Inflammatory macrophage treated with lipopolysaccharide for 1 hour (primary cell): ENCODE measurements at places on chromosomes 2 and 18.

- no peak for DNase-seq
Measured at GRCh38 chr2:24766609-24767008, 26.6 kb downstream of the PTRHD1 start.

DNA sequence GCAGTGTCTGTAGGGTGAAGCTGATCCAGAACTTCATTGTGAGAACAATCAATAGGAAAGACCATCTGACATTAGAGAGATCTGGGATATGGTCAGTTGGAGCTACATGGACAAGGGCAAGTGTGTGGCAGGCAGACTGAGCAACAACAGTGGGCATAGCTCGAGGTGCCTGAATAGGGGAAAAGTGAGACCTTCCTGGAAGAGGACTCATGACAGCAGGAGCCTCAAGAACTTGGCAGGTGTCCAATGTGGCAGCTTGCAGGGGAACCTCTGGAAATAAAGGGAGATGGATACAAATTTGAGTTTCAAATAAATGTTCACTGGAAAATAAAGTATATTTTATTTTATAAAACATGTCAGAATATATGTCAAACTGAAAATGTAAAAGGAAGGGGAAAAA is 117.9 kb downstream of the TANC1 start:
- DNase-seq = no peak

GRCh38 chr2:75896779-75897366 is 186.2 kb upstream of the GCFC2 start:
- DNase-seq = no peak

DNA sequence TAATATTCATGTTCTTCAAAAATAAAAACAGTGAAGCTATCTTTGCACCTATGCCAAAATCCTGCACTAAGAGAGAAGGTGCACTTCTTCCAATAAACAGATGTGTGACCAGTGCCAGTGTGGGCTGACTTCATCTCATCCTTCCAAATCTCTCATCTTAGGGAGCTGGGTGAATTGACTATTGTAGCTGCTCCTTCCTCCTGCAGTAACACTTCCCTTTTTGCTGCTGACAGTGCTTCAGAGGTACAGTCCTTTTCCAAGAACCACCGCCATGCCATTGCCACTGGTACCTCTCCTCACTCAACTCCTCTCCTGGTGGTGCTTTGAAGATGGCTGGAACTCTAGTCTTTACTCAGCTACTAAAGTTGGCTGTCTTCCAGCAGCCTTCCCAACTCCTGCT is 42.1 kb upstream of the ARHGAP25 start:
- peak; percentile 43 for DNase-seq

- peak; percentile 56 for DNase-seq
Measured at GRCh38 chr2:207951734-207952470, 73.4 kb downstream of the PLEKHM3 start.

DNA sequence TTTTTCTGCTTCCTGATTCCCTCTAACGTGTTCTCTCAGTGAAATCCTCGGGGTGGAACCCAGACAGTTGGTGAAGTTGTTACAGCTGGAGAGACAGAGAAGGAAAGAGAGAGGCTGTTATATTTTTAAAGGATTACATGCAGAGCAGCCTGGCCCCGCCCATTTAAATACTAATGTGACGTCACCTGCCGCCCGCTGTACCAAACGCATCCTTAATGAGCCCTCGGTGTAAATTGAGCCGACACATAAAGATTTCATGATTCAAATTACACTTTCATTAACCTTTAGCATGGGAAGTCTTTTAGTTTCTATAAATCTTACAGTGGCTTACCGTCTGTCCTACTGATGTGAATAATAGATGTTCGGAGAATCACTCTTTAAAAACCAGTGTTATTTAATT is 164.0 kb upstream of the SIX3 start:
- peak; percentile 17 for DNase-seq

- DNase-seq = peak; percentile 55
Measured at GRCh38 chr18:35143622-35144596, 96.9 kb upstream of the ZNF397 start.

DNA sequence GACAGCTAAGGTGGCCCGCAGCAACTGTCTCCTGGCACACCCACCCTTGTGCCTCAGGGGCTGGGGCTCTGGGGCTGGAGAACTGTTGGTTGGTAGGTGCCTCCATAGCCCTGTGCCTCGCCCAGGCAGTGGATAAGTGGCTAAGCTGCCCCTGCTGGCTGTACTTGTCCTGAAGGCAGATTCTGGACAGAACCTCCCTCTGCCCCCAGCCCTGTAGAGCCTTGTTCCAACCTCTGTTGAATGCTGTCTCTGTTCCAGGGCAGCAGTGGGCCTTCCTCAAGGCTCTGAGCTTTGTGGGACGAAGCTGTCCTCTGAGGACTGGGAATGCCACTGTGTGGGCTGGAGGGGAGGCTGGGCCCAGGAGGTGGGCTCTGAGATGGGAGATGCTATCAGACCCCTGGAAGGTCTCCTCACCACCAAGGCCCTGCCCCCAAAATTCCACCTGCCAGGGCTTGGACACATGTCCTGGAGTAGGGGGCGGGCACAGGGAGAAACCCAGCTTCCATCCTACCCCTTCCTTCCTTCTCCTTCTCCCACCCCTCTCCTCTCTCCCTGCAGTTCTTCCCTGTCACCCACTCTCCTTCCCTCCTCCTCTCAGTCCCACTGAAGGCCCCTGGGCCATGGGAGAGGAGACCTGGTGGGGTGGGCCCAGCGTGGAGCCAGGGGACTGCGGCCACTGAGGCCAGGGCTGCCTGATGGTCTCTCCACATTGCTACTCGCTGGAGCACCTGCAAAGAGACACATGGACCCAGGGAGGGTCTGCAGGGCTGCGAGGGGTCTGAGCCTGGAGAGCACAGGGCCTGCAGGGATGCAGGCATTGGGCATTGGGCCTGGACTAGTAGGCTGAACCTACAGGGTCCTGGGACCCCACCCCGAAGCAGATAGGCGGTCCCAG is 1.7 kb upstream of the PDCD1 start:
- DNase-seq = no peak

- no peak for DNase-seq
Measured at GRCh38 chr2:120764991-120765677, 29.5 kb downstream of the GLI2 start.

DNA sequence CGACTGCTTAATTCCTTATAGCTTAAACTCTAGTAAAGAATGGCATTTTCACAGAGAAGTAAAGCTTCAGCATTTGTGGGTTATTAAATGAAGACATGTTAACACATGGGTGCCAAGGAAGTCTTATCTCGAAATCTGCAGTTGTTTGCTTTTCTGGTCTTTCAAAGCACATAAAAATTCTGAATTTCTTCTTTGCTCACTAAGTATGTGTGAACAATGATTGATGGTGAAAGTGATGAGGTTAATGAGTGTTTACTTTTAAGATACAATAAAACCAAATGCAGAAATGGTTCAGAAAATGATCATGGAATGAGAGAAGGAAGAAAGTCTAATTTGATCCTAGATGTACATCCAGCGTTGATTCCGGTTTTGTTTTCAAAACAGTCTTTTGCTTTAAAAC is 234.6 kb upstream of the RAB12 start:
- DNase-seq = no peak

- no peak for DNase-seq
Measured at GRCh38 chr2:239846789-239847676, 178.1 kb downstream of the NDUFA10 start.

- DNase-seq = no peak
Measured at GRCh38 chr2:33494155-33494779, 17.8 kb downstream of the RASGRP3 start.

GRCh38 chr18:2036086-2036485 is 535.2 kb downstream of the METTL4 start:
- no peak for DNase-seq

DNA sequence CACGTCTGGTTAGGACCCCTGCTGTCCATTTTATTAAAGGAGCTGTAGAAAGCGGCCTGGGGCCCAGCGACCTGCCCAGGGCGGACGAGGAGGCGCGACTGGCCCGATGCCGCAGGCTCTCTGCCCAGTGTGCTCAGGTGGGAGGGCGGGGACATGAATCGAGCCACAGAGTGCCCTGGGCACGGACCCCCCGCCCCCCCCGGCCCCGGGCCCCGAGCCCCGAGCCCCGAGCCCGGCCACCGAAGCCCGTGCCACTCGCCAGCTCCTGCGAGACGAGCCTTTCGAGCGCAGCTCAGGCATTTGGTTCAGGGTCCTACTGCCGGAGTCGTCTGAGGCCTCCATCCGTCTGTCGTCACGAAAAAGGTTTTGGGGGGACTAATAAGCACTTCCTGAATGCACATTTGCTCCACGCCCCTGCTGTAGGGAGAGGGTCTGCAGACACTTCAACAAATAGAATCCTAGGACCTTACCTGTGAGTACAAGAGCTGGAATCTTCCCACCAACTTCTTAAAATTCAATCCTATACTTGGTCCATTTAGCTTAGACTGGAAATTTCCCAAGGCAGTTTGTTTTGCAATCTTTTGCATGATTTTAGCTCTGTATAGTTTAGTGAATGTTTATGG is 602 bp upstream of the ADAM17 start:
- peak; percentile 45 for DNase-seq

GRCh38 chr18:2212598-2213205 is 358.6 kb downstream of the METTL4 start:
- DNase-seq = no peak

GRCh38 chr2:182377467-182377866 is 49.4 kb downstream of the PDE1A start:
- DNase-seq = no peak

DNA sequence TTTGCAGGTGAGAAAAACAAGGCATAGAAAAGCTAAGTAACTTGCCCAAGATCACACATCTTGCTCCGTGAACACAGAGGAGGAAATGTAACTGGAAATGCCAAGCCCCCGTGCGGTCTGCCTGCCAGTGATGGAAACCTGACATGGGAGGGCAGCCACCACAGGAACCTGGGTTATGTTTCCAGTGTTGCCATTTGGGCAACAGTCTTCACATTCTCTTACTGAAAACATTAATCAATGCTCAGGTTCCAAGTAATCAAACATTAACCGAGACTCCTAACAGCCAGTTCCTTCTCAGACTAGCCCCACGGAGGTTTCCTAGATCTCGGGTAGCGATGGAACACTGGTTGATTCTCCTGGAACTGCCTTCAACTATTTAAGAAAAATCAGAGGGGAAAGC is 2.5 kb downstream of the TGFA start:
- DNase-seq = no peak

GRCh38 chr2:75431763-75432162 is 129.0 kb downstream of the EVA1A start:
- DNase-seq = no peak

- DNase-seq = no peak
Measured at GRCh38 chr2:224774735-224775134, 58.6 kb upstream of the CCDC195 start.

DNA sequence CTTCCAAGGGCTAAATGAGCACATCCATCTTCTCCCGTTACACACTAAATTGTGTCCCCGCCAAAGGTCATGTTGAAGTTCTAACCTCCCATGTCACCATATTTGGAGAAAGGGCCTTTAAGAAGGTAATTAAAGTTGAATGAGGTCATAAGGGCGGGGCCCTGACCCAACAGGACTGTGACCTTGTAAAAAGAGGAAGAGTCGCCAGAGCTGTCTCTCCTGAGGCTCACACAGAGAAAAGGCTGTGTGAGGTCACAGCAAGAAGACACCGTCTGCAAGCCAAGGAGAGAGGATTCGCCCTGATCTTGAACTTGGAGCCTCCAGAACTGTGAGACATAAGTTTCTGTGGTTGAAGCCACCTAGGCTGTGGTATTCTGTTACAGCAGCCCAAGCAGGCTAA is 24.1 kb downstream of the TRABD2A start:
- DNase-seq = peak; percentile 39

- no peak for DNase-seq
Measured at GRCh38 chr18:38368886-38369285, 803.3 kb upstream of the CELF4 start.

- DNase-seq = no peak
Measured at GRCh38 chr2:114222344-114222743, 220.1 kb upstream of the DPP10 start.

DNA sequence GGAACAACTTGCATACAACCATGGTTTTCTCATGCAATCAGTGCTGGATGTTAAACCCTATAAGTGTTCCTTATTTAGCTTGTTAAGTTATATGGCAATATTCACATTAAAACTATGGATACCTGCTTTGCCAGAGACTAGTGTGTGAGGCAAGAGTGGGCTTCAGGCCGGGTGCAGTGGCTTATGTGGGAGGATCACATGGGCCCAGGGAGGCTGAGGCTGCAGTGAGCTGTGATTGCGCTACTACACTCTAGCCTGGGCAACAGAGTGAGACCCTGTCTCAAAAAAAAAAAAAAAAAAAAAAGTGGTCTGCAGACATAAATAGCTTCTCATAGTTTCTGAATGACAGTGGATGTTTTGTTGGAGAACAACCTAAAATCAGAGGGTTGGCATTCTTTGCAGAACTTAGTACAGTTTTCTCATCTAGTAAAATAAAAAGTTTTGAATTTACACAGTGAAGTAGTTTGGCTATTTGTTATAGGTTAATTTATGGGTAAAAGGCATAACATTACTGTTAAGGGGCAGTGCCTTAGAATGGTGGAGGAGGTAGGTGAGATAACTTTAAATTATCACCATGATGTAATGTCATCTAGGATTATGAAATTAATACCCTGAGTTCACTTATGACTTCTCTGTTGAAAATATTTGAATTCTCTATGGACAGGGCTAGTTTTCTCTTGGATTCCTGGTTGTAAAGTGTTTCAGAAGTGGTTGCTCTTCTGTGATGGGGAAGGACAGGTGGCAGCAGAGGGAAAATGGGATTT is 5.3 kb downstream of the CERS6 start:
- DNase-seq = peak; percentile 43

DNA sequence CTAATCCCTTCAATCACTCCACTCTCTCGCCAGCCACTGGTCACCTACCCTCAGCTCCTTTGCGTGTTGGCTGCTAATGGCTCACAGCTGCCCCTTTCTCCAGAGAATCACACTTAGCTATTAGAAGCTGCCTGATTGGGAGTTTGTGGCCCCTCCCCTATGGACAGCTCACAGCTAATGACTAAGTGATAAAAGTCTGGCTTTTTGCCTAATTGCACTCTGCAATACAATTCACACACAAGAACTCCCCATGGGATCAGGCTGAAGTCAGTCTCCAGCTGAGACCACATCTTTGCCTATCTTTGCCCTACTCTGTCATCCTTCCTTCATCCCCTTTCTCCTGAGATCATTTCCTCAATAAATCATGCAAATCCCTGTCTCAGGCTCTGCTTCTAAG is 701.9 kb upstream of the RAB6C start:
- no peak for DNase-seq

GRCh38 chr18:59918320-59918755 is 18.5 kb downstream of the PMAIP1 start:
- peak; percentile 48 for DNase-seq

- DNase-seq = no peak
Measured at GRCh38 chr2:134449157-134449556, 195.3 kb downstream of the MGAT5 start.

- DNase-seq = no peak
Measured at GRCh38 chr18:77046409-77046808, 86.2 kb downstream of the MBP start.
